ENCODE measurements at places on chromosomes 7 and 10.

GRCh38 chr7:30365621-30366020, 81.2 kb downstream of the ZNRF2 start:
- no peak for DNase-seq

DNA sequence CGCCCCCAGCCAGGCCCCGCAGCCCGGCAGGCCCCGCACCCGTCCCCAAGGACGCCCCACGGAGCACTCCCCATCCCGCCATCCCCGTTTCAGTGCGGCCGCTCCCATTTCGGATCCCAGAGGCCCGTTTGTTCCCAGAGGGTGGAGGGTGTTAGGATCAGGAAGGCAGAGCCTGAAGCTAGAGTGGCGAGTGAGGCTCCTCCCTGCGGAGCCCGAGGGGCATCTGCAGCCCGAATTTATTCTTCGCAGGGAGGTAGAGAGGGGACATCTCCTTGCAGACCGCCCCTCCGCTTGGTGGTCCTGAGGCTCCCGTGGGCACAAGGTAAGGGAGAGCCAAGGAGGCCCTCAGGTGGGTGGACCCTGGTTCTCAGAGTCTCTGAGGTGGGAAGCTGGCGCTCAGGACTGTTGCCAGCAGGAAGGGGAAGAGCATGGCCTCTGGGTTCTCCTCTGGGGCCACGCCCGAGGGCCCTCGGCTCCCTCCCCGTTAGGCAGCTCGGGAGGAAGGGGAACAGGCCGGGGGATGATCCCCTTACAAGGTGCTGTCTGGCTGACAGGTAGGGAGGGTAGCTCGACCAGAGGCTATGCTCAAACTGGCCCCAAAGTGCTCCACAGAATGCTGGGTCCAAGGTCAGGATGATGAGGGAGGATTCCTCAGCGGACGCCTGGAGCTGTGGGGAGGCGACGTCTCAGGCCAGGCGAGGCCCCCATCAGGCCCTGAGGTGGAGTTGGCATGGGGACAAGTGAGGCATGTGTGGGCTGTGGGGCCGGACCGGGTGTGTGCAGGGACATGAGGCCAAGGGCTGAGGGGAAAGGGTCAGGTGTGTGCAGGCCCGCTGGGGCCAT, 17.4 kb downstream of the POLL start:
- no peak for DNase-seq

DNA sequence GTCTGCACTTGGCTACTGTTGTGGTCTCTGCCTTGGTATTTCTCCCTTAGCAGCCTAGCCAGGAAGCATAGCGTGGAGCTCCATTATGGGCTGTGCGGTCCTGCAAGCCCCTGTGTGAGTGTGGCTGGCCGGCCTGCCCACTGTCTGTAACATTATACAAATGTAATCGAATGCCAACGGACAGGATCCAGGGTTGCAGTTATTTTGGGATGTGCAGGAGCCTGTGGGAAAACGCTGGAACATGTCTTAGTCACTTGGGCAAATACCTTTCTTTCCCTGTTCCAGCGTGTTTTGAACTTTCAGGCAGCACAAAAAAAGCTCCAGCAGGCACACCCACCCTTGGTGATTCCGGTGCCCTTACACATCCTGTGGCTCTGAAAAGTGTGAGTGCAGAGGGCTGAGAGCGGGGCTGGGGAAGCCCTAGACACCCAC, 29.5 kb downstream of the BAG3 start:
- DNase-seq: no peak

DNA sequence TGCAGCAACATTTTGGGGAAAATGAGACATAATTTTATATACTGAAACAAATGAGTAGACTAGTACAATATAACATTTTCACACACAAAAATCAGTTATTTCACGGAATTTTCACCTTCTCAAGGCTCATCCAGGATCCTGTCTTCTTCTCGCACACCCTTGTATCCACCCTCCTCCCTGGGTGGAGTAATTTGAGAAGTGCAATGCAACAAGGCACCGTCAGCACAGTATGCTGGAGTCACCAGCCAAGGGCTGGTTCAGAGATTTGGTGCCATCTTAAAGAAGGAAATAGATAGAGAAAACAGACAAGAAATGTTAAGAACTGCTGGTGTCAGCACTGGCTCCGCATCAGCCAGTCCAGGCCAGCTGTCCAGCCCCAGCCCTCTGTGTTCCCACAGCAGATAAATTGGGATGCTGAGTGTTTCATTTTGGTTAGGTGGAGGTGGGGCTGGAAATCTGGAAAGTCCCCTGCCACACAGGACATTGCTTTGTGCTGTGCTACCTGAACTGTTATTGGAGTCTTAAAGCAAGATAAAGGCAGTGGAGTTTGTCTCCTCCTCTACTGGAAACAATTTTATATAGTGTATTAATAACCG, 176.1 kb downstream of the ABCA13 start:
- no peak for DNase-seq

DNA sequence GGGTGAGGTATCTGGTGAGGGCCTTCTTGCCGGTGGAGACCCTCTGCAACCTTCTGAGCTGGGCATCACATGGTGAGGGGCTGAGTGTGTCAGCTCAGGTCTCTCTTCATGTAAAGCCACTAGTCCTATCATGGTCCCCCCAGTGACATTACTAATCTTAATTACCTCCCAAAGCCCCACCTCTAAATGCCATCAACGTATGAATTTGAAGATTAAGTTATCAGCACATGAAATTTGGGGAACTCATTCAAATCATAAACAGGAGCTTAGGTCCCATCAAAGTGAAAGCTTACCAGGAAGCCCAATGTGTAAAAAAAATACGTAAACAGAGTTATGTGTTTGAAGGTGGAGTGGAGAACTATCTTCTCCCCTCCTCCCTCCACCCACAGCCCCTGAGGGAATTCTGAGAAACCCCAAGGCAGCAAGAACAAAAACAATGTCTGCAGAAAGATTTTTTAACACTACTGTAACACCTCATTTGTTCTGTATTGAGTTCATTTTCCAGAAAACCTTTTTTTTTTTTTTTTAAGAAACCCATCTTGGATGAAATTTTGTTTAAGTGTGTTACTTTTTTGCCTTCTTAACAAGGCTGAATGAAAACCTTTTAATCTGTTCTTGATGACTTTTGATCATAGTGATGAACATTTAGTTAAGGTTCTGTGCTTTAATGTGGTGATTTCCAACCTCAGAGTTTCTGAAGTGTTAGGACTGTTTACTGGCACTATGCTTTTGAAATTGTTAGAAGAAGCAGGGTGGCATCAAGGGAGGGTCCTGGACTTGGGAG, 19.1 kb upstream of the PCGF5 start:
- DNase-seq: no peak

DNA sequence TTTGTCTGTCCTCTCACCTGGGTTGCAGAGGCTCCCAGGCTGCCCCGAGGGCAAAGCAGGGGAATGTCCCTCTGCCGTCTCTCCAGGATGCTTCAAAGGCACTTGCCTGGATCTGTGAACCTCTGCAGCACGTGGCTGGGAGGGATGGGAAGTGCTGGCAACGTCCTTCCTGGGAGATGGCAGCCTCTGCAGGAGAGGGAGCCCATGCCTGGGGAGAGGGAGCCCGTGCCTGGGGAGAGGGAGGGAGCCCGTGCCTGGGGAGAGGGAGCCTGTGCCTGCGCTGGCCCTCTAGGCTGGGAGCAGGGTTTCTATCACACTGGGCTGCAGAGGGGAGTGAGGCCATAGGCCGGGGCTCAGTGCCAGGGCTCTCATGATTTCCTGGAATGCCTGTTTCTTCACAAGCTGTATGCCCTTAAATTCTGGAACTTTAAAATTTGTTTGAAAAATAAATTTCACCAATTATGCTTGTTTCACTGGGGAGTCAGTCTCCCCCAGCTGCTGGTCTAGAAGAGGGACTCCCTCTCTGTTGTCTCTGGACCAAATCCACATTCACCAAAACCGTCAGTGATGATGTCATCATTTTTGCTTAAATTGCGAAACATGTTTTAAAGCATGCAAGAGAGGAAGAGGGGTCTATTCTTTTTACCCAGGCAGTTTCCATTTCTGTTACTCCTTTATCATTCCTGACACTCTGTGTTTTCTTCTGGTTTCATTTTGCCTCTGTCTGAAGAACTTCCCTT, 135.7 kb downstream of the DNAJB6 start:
- no peak for DNase-seq

- no peak for DNase-seq
These were observed 113.2 kb upstream of the INHBA start for GRCh38 chr7:41816111-41816510.

DNA sequence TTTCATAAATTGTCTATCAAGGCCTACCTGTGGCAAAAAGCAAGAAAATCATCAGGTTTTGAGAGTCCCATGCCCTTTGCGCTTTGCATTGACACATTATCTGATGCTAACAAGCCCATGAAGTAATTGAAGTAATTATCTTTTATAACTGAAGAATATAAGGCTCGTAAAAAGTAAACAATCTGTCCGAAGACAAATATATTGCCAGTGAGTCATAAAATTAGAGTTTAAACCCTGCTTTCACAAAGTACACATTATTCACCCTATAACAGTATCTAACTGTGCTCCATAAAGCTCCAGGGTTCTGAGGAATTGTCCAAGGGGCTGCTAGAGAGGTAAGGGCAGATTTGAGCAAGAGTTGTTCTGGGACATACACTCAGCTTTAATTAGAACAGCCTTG, 102.3 kb upstream of the PPP1R3A start:
- DNase-seq: no peak

GRCh38 chr10:132477066-132477397, 60.6 kb upstream of the INPP5A start:
- no peak for DNase-seq

GRCh38 chr7:45888185-45888992, at the start of gene IGFBP1:
Gene IGFBP1 (plus strand): TSS chr7:45888488. CDS start chr7:45888653, 165 bp downstream.
- no peak for DNase-seq

DNA sequence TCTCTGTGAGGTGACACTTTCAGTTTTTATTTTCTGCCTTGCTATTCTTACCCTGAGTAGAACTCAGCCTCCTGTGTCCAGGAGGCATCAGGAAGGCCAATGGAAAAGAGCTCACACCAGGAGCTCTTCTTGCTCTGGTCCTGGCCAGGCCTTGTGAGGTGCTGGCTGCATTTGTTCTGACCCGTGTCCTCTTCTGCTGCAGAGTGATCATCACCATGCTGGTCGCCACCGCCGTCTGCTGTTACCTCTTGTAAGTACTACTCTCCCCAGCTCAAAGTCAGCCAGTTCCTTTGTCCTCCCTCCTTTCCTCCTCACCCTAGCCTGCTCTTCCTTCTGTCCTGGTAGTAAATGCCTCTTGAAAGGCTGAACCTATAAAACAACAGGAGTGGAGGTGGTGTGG, 1.6 kb downstream of the ATP6V0E2 start:
- no peak for DNase-seq

GRCh38 chr7:100398239-100398638, 25.0 kb downstream of the PILRA start:
- no peak for DNase-seq

- DNase-seq: no peak
These were observed 22.0 kb upstream of the CTTNBP2 start for GRCh38 chr7:117895276-117895675.

GRCh38 chr10:79239924-79240581, 107.2 kb upstream of the PPIF start:
- DNase-seq: no peak

GRCh38 chr7:33418251-33418701, 288.9 kb downstream of the BBS9 start:
- DNase-seq: no peak

- no peak for DNase-seq
These were observed 6.0 kb downstream of the TFPI2 start for GRCh38 chr7:93884541-93884940.

- no peak for DNase-seq
These were observed 152.5 kb downstream of the SLC25A13 start for GRCh38 chr7:96169439-96169838.

DNA sequence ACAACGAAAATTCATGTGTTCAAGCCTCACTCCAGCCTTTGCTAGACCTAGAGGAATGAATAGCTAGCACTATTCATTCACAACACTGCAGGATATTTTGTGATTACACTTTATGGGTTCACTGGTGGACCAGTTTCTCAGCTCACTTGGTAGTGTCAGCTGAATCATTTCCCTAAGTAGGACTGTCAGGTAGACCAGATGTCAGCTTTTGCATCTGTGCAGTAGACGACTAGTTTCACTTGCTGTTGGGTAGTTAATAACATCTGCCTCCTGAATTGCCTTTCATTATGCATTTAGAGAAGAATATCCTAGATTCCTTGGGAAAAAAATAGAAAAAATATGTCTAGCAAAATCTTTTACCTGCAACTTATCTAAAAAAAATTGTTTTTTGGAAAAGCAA, 296.4 kb downstream of the ADARB2 start:
- no peak for DNase-seq

GRCh38 chr10:72272689-72273409, 875 bp upstream of the DDIT4 start:
- no peak for DNase-seq

GRCh38 chr7:24863626-24864025, 106.4 kb upstream of the GSDME start:
- DNase-seq: no peak

DNA sequence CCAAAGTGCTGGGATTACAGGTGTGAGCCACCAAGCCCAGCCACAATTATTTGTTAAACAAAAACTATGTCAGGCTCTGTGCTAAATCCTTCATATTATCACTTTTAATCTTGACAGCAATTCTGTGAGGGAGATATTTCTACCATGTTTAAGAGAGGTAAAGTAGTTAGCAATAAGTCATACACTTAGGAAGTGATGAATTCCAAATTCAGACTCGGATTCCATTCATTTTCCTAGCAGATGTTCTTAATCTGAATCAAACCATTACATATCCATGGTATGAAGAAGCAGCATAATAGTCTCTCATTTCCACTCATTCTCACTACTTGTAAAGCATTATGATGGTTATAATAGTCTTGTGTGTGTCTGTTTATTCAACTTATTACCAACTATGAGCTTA, 2.9 kb upstream of the CD36 start:
- no peak for DNase-seq

GRCh38 chr7:91288208-91288824, 24.1 kb downstream of the FZD1 start:
- no peak for DNase-seq

DNA sequence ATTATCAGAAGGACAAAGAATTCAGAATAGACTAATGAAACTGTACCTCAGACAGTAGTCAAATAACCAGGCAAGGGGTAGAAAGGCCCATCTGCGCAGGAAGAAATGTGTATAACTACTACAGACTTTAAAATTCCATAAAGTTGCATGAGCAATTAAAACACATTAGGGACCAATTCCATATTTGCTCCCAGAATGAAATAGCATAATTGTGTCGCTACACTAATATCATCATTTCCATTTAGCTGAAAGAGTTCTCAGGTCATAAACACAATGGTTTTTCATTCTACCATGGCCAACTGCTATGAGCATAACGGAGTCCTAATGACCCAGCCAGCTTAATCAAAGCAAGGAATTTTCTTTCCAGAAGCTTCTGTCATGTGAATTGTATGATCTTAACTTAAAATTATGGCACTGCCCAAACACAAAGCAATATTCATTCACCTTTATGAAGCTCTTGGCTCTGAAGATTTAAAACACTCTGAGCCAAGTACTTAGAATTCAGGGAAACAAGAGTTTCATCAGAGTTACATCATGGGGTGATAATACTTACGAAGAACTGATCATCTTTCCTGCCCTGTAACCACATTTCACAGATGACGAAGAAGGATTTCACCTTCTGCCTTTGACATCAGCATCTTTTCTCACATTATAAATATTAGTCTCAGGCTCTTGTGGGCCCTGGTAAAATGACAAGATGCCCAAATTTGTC, 98.1 kb upstream of the DOCK1 start:
- no peak for DNase-seq

GRCh38 chr7:30330134-30331111, 46.0 kb downstream of the ZNRF2 start:
- DNase-seq: no peak

GRCh38 chr7:21041666-21042065, 255.0 kb upstream of the SP8 start:
- DNase-seq: no peak

Measured in stimulated activated CD8-positive, alpha-beta memory T cell treated with anti-CD3 and anti-CD28 coated beads, Interleukin-2, amount 100 ng/mL, for 1 hour (primary cell).